Thymus (tissue), 14 donors: ENCODE measurements at places on chromosomes 7 and 10.

- no peaks in the 10 kb centered on the region for H3K27me3 ChIP-seq
- H3K4me1 ChIP-seq = no peaks in the 10 kb centered on the region
- no peaks in the 10 kb centered on the region for H3K36me3 ChIP-seq
- no peak overlapping the region for H3K4me3 ChIP-seq
- H3K27ac ChIP-seq = no peak overlapping the region
- DNase-seq = no peak
Observed at GRCh38 chr10:77070346-77070745, 567.3 kb downstream of the KCNMA1 start.

DNA sequence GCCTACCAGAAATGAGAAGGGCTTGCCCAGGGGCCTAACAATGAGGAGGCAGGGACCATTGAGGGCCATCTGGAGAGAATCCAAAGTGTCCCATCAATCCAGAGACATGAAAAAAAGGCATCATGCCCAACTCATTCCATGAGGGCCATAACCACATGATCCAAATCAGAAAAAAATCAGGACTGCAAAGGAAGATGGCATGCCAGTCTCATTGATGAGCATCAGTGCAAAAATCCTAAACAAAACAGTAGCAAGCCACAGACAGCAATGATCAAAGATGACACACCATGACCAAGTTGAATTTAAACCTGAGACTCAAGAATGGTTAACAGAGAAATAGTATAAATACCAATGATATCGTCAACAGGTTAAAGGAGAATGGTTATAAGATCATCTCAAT lies 7.0 kb upstream of the CYP3A4 start:
- no peaks in the 10 kb centered on the region for H3K4me1 ChIP-seq
- DNase-seq = no peak
- no peak overlapping the region for H3K27ac ChIP-seq

DNA sequence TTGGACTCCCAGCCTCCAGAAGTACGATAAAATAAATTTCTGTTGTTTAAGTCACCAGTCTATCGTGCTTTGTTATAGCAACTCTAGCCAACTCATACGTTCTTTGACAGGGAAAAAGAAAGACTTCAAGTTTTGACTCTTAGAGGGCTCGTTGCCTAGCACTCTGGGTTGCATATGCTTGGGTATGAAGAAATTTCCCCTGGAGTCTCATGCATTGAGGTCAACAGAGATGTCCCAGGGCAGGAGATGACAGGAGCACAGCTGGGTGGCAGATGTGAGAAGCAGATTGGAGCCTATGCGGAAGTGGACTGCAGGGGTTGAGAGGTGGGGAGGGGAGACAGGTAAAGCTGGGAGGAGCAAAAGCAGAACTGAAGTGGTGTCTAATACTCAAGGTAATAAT lies 63.3 kb upstream of the JAZF1 start:
- no peak overlapping the region for H3K27ac ChIP-seq
- no peaks in the 10 kb centered on the region for H3K4me1 ChIP-seq
- H3K27me3 ChIP-seq = no peaks in the 10 kb centered on the region
- no peak overlapping the region for H3K4me3 ChIP-seq

- H3K4me1 ChIP-seq = no peaks in the 10 kb centered on the region
- no peak overlapping the region for H3K4me3 ChIP-seq
- H3K27me3 ChIP-seq = peaks cover 2% of the 10 kb centered on the region
- no peak overlapping the region for H3K27ac ChIP-seq
- no peaks in the 10 kb centered on the region for H3K36me3 ChIP-seq
Observed at GRCh38 chr10:116671274-116671926, 50.6 kb downstream of the PNLIPRP2 start.

DNA sequence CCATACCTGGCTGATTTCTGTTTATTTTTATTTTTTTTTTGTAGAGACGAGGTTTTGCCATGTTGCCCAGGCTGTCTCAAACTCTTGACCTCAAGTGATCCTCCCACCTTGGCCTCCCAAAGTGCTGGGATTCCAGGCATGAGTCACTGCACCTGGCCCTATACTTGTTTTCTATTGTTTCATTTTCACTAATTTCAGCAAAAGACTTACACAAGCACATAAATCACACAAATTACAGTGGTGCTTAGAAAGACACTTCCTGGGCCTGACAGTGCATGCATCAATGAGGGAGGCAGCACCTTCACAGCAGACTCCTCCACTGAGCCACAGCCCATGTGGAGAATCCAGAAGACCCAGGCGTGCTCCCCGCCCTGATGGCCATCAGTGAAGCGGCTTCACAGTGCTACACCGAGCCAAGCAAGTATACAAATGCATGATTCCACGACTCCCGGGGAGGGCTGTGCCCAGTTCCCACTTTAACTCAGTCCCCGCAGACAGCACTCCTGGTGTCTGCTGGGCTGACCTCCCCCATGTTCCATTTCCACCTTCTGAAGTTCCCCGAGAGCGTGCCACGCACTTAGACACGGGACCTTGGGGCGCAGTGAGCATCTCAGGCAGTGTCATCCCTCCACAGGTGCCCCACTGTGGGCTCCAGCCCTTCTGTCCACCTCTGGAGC lies 20.6 kb downstream of the PITRM1 start:
- no peak for DNase-seq
- H3K27me3 ChIP-seq = no peaks in the 10 kb centered on the region
- no peak overlapping the region for H3K4me3 ChIP-seq
- peaks cover 3% of the 10 kb centered on the region for H3K4me1 ChIP-seq

GRCh38 chr10:70981936-70982335 lies 93.6 kb upstream of the PCBD1 start:
- peak overlapping the region; percentile 49 for H3K27ac ChIP-seq
- no peaks in the 10 kb centered on the region for H3K27me3 ChIP-seq
- H3K4me3 ChIP-seq = no peak overlapping the region
- no peak for DNase-seq
- peaks cover 15% of the 10 kb centered on the region for H3K4me1 ChIP-seq

DNA sequence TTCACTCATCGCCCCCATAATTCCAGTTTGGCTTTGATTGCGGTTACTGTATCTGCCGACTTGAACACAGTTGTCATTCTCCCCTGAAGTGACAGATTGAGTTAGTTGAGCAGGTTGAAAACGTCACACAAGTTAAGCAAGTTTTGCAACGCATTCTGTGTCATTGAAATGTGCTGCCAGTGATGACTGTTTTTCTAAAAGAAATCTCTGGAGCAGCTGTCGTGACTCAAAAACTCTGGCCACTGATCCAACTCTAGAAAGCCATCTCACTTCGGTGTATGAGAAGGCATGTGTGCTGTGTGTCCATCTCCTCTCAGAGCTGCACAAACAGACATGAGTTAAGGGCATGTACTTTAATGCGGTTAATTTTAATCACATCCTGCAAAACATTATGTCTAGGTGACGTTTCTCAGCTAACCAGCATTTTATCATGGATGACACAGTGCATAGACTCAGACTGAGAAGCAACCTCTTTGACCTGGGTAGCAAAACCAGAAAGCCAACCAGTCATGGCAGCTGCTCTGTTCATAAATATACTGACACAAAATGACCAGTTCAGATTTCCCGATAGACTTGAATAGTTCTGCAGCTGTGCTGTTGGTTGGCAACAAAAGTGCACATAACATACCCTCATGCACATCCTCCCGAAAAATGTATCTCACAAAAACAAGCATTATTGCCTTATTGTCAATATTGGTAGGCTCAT lies 69.3 kb downstream of the CSTF2T start:
- no peak overlapping the region for H3K4me3 ChIP-seq
- DNase-seq = no peak
- H3K27ac ChIP-seq = no peak overlapping the region
- H3K36me3 ChIP-seq = no peaks in the 10 kb centered on the region
- H3K4me1 ChIP-seq = no peaks in the 10 kb centered on the region
- H3K27me3 ChIP-seq = no peaks in the 10 kb centered on the region

DNA sequence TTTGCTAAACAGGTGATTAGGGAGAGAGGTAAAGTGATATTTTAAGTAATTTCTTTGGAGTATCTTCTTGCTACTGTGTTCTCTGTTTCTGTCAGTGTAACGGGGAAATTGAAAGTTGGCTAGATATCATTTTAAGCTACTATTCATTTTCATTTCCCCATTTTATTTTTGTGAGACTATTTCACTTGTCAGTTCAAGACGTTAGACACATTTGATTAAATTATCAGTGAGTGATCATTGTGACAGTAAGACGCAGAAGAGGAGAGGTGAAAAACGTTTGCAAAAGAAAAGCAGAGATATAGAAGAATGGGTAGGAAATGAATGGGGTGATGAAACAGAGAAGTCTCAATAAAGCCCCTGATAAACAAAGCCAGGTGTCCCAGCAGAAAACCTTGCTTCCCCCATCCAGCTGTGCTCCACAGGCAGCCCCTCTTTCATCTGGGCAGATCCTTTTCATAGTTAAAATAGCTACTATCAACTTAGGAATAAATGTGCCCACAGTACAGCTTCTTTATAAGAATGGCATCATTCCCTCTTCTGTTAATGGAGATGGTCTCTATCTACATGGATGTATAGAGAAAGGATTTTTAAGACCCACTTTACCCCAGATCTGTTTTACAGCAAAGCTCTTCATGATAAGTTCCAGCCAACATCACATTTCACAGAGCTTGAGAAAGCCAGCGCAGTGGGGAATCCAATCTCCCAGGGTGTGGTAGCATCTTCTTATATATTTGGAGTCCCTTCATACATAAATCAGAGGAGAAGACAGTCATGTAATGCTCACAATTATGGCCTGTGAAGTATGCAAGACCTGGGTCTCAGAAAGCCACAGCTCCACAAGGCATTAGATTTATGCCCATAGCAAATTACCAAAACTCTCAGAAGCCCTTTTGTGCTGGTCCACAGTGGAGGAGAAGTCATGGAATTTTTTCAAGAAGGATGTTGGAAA lies 138.1 kb upstream of the ITGB1 start:
- H3K36me3 ChIP-seq = no peaks in the 10 kb centered on the region
- no peak overlapping the region for H3K27ac ChIP-seq
- H3K27me3 ChIP-seq = no peaks in the 10 kb centered on the region
- H3K4me1 ChIP-seq = no peaks in the 10 kb centered on the region
- DNase-seq = no peak

GRCh38 chr7:30465046-30465810 lies 13.4 kb downstream of the NOD1 start:
- no peaks in the 10 kb centered on the region for H3K27me3 ChIP-seq
- H3K36me3 ChIP-seq = no peaks in the 10 kb centered on the region
- no peak overlapping the region for H3K4me3 ChIP-seq
- H3K4me1 ChIP-seq = peaks cover 6% of the 10 kb centered on the region
- no peak for DNase-seq

DNA sequence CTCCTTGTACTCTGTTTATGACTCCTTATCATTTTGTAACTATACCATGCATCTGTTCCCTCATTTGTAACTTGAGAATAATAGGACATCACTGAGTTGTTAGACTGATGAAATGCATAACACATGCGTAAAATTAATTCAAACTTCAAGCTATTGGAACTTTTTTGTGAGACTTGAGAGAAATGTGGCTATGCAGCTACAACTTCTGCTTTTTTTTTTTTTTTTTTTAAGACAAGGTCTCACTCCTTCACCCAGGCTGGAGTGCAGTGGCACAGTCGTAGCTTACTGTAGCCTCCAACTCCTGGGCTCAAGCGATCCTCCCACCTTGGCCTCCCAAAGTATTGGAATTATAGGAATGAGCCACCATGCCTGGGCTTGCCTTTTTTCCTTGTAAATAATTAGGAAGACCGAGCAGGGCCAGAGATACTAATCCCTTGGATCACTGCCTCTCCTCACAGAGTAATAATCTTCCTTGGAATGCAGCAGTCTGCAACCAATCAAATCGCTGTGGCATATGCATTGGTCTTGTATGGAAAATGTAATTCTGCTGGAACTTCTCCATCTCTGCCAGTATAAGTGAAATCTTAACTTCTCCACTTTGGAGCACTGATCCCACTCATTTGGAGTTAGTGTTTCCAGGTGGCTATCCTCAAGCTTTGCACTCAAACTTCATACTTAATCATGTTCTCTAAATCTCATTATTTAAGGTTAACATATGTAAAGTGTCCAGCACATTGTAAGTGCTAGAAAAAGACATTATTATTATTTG lies 2.0 kb upstream of the PANK1 start:
- no peaks in the 10 kb centered on the region for H3K27me3 ChIP-seq
- no peaks in the 10 kb centered on the region for H3K36me3 ChIP-seq
- H3K27ac ChIP-seq = no peak overlapping the region
- DNase-seq = no peak
- peaks cover 8% of the 10 kb centered on the region for H3K4me1 ChIP-seq
- no peak overlapping the region for H3K4me3 ChIP-seq

GRCh38 chr10:43204943-43205671 lies 61.8 kb downstream of the RASGEF1A start:
- DNase-seq = peak; percentile 23
- H3K27ac ChIP-seq = no peak overlapping the region
- no peak overlapping the region for H3K4me3 ChIP-seq

DNA sequence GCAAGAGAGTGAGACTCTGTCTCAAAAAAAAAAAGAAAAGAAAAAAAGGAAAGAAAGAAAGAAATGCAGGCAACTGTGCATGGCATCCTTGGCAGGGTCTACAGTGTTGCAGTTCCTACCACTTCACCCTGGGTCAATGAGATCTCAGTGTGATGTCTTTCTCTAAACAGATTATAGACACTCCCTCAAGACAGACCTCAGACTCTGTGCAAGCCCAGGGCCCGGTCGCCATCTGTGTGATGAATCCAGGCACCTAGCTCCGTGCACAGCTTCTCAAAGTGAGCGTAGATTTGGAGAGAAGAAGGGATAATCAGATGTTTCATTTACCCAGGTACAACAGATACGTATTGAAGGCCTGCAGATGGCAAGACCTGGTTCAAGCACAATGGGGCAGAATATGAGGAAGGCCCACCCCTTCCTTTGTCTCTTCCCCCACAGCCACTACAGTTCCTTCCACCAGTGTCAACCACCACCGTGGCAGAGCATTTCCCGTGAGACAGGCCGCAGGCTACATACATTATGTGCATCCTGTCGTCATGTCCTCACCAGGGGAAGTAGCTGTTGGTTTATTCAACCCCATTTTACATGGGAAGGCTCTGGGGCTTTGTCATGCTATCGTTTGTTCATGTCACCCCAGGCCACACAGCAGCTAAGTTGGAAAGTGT lies 471.7 kb upstream of the GALNT17 start:
- H3K27me3 ChIP-seq = no peaks in the 10 kb centered on the region
- H3K36me3 ChIP-seq = no peaks in the 10 kb centered on the region
- H3K27ac ChIP-seq = peak overlapping the region; percentile 30
- H3K4me1 ChIP-seq = peaks cover 11% of the 10 kb centered on the region
- no peak for DNase-seq

DNA sequence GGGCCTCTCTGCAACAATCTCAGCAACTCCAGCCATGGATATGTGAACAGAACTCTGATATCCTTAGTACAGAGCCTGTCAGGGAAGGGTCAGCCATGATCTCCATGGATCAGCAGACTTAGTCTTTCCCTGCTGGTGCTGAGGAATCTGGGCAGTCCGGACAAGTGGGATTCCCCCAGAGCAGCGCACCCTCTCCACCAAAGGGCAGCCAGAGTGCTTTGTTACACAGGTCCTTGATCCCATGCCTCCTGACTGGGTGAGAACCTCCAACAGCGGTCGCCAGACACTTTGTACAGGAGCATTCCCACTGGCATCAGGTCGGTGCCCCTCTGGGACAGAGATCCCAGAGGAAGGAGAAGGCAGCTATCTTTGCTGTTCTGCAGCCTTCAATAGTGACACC lies 38.9 kb downstream of the TPK1 start:
- no peak overlapping the region for H3K4me3 ChIP-seq
- no peaks in the 10 kb centered on the region for H3K4me1 ChIP-seq
- H3K27ac ChIP-seq = no peak overlapping the region
- DNase-seq = no peak
- no peaks in the 10 kb centered on the region for H3K27me3 ChIP-seq

GRCh38 chr7:118151671-118152070 lies 32.3 kb upstream of the LSM8 start:
- no peaks in the 10 kb centered on the region for H3K4me1 ChIP-seq
- H3K27me3 ChIP-seq = peaks cover 3% of the 10 kb centered on the region
- H3K36me3 ChIP-seq = no peaks in the 10 kb centered on the region
- no peak overlapping the region for H3K27ac ChIP-seq
- no peak overlapping the region for H3K4me3 ChIP-seq
